ENCODE measurements at places on chromosomes 4 and X. TPM values are rescaled to one million over a fixed set of nuclear protein-coding genes. Genes with fewer than 3 reads are reported as not detected.

TBX22 gene
- total RNA-seq = 0.18 TPM

VSIG4 gene
- 23.4 TPM for total RNA-seq

GRCh38 chr4:135065366-135065765 lies 863.8 kb upstream of the PABPC4L start:
- DNase-seq = no peak

GRCh38 chrX:7690842-7691241 lies 152.1 kb upstream of the VCX start:
- no peak for DNase-seq

DNA sequence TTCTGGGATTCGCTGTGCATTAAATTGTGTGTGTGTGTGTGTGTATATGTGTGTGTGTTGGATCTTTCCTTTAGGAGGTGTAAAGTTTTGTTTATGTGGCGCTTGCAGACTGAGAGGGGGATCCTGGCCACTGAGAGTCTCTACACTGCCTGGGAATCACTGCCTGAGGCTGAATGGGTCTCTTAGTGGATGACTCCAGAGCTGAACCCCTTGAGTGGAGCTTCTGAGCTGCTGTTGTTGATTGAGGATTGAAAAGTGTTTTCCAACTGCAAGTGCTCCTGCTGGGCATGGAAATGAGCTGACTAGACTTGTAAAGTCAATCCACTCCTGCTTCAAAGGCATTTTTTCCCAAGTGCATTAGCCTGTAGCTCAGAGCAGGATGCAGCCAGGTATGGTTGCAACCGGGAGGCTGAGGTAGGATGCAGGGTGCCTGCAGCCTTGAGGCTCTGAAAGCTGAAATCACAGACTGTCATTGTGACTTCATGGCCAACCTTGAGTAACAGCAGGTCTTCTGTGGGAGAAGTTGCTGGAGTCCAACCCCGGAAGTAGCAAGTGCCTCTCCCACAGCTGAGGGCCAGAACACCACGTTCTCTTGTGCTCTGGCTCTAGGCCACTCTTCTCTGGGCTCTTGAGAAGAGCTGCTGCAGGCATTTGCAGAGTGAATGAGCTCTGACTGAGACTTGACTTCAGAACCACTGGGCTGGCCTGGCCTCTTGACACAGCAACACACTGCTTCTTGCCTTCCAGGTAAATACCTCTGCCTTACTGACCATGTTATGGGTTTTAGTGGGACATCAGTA lies at the start of gene TBX22:
TBX22 (plus strand) TSS at position 613 of the 800 bp plus-strand sequence. CDS start 7,517 bp downstream, outside the sequence.
- no peak for DNase-seq

All from ureter (tissue), 1 donor.